ENCODE measurements at places on chromosomes 3 and 15.

DNA sequence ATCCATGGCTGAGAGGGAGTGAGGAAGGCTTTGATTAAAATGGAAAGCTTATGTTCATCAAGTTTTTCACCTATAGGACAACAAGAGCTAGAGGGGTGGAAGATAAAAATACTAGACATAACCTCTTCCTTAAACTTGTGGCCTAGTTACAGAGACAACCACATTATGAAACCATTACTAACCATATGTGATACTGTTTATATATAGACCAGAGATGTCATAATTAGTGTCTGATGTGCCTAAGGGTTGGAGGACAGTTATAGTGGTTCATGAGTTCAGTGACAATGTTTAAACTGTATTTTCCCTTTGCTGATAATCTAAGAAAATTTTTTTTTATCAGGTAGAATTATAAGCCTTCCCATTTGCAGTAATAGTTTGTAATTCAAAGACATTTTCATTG lies 23.7 kb downstream of the PHLDB2 start:
- no peak for DNase-seq

- no peak for DNase-seq
Observed at GRCh38 chr3:49122886-49123545, 2.4 kb upstream of the USP19 start.

DNA sequence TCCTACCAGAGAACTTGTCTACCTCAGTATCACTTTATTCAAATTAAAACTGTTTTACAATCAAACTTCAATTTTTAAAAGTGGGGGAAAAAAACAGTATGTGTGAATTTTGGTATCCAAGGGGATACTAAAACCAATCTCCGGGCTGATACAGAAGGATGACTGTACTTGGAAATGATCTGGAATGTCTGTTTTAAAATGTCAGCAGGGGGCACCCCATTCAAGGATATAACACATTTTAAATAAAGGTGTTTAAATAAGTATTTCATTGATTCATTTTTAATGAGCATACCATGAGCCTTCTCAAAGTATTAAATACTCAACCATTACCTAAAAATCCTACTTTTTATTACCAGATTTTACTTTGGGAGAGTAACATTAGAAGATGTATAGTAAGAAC lies 67.9 kb downstream of the ULK4 start:
- DNase-seq, result no peak

DNA sequence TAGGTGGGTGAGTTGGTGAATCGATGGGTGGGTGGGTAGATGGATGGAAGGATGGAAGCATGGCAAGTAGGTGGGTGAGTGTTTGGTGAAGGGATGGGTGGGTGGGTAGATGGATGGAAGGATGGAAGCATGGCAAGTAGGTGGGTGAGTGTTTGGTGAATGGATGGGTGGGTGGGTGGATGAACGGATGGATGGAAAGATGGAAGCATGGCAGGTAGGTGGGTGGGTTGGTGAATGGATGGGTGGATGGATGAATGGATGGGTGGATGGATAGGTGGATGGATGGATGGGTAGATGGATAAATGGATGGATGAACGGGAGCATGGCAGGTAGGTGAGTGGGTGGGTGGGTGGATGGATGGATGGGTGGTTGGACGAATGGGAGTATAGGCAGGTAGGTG lies 65.1 kb downstream of the SLC6A1 start:
- DNase-seq, result no peak

- no peak for DNase-seq
Observed at GRCh38 chr3:55673764-55674163, 186.7 kb upstream of the WNT5A start.

DNA sequence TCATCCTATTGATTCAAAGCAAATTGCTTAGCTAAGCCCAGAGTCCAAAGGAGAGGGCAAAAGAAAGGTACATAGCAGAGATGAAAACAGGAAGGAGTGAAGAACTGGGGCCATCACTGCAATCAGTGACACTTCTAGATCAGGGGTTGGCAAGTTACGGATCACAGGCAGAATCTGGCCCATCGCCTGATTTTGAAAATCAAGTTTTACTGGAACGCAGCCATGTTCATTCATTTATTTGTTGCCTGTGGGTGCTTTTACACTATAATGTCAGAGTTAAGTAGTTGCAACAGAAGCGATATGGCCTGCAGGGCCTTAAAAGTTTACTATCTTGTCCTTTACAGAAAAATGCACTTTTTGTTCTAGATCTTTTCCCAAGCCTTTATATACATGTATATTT lies 271.7 kb upstream of the TOPAZ1 start:
- no peak for DNase-seq

DNA sequence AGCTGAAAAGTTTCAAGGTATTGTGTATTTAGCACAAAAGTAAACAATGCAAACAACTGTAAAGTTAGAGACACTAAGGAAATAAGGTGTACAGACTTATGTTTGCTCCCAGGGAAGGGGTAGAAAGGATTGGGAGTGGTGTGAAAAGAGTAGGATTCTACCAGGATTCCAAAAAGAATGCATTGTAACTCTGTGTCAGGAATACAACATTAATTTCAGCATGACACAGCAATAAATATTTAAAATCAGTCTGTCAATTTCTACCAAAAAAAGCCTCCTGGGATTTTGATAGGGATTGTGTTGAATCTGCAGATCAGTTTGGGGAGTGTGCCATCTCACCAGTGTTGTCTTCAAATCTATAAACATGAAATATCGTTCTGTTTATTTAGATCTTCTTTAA lies 73.4 kb downstream of the LRRC28 start:
- no peak for DNase-seq

- no peak for DNase-seq
Observed at GRCh38 chr3:127690823-127691452, 18.2 kb downstream of the ABTB1 start.

DNA sequence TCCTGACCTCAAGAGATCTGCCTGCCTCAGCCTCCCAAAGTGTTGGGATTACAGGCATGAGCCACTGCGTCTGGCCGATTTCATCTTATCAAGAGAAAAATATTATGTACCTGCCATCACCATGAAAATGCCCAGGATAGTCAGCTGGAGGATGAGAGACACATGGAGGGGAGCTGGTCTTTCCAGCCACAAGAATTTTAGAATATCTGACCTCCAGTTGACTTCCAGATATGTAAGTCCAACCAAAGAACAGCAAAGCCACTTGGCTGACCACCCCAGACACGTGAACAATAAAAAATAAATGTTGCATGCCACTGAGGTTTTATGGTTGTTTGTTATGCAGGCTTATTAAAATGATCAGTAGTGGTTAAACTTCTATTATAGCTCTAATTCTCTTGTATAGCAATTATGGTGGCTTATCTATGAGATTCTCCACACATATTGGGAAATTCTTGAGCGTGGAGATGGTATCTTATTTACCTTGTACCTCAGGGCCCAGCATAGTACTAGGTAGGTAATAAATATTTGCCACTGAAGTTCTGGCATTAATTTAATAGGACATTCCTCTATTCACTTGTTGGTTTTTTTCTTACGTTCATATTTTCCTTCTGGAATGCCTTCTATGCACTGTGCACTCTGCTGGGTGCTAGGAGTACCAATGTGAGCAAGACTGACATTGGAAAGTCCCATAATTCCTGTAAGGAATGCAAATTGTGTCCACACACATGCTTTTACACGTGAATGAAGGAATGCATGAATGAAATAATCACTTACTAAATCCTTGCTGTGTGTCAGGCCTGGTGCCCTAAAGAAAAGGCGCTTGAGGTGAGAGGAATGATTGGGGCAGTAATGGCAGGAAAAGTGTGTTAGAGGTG lies 77.6 kb downstream of the EDEM1 start:
- no peak for DNase-seq

- DNase-seq, result no peak
Observed at GRCh38 chr3:136070953-136071949, 105.7 kb downstream of the PPP2R3A start.

GRCh38 chr3:88617283-88617682 lies 467.5 kb downstream of the C3orf38 start:
- no peak for DNase-seq

- no peak for DNase-seq
Observed at GRCh38 chr15:76533060-76533820, 196.7 kb downstream of the ISL2 start.

DNA sequence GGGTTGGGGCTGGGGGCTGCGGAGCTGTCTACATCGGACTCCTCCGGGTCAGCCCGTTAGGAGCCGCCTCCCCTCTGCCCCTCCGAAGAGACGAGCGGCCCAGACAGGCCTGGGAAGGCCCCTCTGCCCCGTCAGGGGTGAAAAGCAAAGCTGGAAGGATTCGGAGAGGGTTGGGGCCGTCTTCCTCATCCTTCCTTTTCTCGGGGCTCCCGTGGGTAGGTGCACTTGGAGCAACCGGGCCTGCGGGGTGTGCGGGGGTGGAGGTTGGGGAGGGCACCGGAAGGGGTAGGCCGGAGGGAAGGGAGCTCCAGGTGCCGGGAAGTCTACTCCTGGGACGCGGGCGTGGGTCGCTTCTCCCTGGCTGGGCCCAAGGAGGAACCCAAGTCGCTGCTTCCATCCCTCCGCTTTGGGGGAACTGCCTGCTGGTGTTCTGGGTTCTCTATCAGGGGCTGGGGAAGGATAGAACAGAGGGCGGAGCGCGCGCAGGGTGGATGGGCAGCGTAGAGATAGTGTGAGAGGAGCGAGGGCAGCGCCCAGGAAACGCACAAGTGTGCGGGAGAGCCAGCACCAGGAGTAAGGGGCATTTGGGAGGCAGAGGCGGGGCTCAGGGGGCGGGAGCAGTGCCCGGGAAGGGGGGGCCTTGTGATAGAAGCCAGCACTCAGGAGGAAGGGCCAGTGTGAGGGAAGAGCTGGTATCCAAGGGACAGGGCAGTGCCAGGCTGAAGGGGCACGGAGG lies 590 bp downstream of the POLR2H start:
- DNase-seq, result peak; percentile 86

- DNase-seq, result no peak
Observed at GRCh38 chr3:99410789-99411311, 227.5 kb upstream of the COL8A1 start.

- no peak for DNase-seq
Observed at GRCh38 chr3:155325263-155325835, 31.9 kb upstream of the STRIT1 start.

GRCh38 chr3:17936736-17937480 lies 194.5 kb upstream of the TBC1D5 start:
- no peak for DNase-seq

- no peak for DNase-seq
Observed at GRCh38 chr3:14386254-14386653, 16.2 kb upstream of the SLC6A6 start.

DNA sequence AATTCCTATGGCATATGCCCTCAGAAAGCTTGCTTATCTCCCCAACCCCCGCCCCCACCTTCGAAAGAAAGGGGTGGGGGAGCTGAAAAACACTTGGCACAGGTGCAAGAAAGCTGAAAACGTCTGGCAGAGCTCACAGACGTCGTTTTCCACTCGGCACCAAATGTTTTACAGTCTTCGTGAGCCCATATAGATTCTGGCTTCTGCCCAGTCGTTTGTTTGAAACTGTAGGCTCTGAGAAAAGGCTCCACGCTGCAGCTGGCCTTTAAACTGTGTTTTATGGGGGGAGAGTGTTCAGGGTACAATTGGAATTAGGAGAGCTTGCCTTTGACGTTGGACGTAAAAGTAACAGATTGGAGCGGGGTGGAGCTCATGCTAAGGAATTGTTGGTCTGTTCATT lies 130.3 kb downstream of the MDFIC2 start:
- DNase-seq, result no peak

DNA sequence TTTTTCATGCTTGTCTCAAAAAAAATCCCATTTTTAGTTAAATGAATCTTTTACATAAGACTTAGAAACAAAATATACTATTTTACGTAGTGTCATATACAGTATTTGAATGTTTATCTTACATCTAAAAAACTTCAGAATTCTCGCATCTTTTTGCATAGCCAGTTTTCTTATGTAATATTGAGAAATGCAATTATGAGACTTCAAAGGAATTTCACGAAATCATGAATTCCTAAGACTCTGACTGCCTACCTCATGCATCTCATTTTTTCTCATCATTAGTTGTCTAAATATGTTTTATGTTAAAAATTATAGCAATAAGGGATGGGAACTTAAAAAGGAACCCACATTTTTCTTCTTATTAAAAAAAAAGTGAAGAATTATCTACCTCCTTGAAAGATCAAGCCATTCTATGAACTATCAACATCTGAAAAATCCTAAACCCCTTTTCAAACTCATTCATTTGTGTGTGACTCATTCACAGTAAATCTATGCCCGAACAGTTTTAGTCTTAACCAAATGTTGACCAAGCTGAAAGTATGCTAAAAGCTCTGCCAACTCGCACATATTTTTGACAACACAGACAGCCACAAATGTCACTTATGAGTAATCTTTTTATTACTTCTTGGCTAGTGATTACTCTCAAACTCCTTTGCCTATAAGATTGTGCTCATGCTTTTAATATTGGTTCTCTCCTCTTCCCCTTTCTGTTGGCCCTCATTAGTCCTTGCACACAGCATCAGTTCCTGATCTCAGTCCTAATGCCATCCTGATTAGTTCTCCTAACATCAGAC lies 115.9 kb downstream of the DCLK3 start:
- DNase-seq, result no peak

GRCh38 chr3:150331978-150332568 lies 76.0 kb upstream of the TSC22D2 start:
- DNase-seq, result no peak

DNA sequence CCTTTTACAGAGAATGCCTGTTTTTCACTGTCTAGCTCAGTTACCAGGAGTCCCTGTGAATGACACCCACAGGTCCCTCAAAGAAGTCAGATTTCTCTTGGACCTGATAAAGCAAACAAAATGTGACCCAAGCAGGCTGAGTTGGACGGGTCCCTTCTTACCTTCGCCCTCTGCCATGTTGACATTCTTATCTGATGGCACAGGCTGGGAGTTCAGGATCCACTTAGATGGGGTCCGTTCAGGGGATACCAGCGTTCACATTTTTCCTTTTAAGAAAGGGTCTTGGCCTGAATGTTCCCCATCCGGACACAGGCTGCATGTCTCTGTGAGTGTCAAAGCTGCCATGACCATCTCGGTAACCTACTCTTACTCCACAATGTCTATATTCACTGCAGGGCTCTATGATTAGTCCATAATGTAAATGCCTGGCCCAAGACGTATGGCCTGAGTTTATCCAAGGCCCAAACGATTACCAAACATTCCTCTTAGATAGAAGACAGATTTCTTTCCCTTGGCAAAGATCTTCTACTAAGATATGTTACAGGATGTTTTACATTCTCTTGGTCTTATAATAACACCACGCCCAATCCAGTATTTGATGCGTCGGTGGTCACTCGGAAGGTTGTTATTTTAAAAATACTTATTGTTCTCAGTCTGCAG lies 179.1 kb downstream of the THSD4 start:
- no peak for DNase-seq

DNA sequence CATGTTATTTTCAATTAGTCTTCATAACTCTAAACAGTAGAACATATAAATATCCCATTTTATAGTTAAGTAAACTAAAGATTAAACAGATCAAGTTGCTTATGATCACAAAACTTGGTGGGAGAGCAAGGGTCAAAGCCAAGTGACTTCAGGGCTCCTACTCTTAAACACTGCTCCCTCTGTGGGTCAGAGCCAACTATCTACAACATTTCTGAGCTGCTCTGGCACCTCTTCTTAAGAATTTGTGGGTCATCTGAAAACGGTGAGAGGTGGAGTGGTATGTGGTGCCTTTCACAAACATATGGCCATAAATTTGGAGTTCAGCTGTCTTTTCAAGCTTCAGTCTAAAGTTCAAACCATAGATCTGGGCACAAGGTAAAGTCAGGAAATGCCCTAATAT lies 10.9 kb downstream of the ATG3 start:
- DNase-seq, result no peak

GRCh38 chr3:113354307-113354706 lies 87.0 kb downstream of the CFAP44 start:
- no peak for DNase-seq

- DNase-seq, result no peak
Observed at GRCh38 chr3:54905920-54906319, 21.9 kb downstream of the LRTM1 start.

Data from occipital lobe (tissue), 3 donors.